ENCODE measurements at places on chromosomes 1 and 21. TPM values are rescaled to one million over a fixed set of nuclear protein-coding genes. Genes with fewer than 3 reads are reported as not detected.

DNA sequence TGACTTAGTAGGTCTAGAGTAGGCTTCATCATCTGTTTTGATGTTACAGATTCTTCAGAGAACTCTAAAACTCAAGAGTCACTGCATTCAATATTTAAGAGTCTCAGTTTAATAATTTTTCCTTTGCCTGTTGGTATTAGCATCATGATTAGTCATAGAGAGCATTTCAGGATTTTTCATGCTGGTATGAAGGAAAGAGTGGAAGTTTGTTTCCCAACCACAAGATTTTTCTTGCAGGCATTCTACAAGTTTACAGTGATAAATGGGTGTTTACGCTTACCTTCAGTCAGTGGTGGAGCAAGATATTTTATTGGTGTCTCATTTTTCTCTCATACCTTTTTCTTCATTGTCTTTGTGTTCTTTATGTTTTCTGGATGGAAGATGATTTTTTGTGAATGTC lies 58.4 kb upstream of the MYOCOS start:
- no peak for DNase-seq

- DNase-seq = no peak
Observed at GRCh38 chr1:180939073-180939710, 26.5 kb downstream of the KIAA1614 start.

DNA sequence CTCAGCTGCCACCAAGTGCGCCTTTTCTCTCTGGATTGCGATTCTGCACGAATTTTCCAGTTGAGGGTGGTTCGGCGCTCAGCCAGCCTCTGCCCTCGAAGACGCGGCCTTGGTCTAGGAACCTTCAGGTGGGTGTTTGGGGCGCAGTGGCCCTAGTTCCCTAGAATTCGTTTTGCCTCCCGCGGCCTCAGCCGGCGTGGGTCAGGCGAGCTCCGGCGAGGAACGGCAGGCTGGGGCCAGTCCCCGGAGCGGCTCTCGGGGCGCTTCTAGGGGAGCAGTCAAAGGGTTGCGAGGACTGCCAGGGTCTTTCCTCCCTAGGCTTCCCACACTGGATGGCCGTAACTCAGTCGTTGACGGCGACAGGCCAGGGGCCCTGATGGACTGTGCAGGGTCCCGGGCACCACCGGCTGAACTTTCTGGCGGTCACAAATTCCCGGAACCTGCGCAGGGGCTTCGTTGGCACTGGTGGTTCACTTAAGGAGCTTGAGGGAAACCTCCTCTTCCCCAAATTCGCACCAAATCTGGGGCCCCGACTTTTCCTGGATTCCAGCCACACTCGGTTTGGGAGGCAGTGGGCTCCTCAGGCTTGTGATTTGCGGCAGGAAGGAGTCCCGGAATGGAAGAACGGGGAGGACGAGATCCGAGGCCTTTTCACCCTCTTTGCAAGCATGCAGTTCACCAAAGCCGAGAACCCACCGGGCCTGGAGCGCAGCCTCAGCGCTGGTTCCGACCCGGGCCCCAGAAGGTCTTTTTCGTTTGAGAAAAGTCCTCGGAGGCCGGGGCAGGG lies 1.2 kb downstream of the DMBX1 start:
- no peak for DNase-seq

DNA sequence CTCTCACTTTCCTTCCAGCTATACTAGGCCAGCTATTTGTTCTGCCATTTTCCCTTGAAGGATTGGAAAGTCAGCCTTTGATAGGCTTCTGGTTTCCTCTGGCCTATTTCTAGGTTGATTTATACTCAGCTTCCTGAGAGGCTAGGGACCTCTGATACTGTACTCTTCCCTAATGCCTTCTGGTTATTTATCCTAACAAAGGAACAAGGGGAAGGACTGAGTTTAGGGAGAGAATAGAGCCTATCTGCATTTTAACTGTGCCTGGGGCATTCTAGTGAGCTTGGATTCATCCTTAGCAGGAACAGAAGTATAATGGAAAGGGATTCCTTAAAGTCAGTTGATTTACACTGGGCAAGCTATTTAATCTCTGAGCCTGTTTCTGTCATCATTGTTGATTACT lies 11.8 kb upstream of the TMEM39B start:
- DNase-seq = no peak

- no peak for DNase-seq
Observed at GRCh38 chr1:115021145-115021544, 8.5 kb upstream of the TSHB start.

- DNase-seq = no peak
Observed at GRCh38 chr1:222546091-222546490, 1.8 kb downstream of the HHIPL2 start.

GRCh38 chr1:65177457-65177856 lies 29.5 kb downstream of the AK4 start:
- no peak for DNase-seq

GRCh38 chr1:170296211-170296610 lies 150.5 kb downstream of the NTMT2 start:
- no peak for DNase-seq

DNA sequence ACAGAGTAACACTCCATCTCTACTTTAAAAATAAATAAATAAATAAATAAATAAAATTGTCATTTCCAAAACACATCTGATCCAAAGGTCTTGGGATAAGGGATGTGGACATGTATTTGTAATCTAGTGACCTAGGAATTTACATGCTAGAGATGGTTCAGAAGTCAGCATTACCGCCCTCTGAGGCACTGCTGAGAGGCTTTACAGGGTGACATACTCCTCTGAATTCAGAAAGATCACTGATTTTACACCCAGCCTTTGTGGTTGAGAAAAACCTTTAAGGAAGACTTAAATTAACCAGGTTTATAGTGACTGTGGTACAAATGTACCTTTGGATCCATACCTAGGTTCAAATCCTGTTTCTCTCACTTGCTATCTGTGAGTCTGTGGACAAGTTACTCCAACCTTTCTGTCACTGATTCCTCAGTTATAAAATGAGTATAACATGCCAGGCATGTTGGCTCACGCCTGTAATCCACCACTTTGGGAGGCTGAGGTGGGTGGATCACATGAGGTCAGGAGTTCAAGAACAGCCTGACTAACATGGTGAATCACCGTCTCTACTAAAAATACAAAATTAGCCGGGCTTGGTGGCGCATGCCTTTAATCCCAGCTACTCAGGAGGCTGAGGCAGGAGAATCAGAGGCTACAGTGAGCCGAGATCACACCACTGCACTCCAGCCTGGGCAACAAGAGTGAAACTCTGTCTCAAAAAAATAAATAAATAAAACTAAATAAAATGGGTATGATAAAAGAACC lies 20.1 kb downstream of the OSBPL9 start:
- no peak for DNase-seq

GRCh38 chr1:116375148-116375886 lies 2.3 kb downstream of the ATP1A1 start:
- no peak for DNase-seq

DNA sequence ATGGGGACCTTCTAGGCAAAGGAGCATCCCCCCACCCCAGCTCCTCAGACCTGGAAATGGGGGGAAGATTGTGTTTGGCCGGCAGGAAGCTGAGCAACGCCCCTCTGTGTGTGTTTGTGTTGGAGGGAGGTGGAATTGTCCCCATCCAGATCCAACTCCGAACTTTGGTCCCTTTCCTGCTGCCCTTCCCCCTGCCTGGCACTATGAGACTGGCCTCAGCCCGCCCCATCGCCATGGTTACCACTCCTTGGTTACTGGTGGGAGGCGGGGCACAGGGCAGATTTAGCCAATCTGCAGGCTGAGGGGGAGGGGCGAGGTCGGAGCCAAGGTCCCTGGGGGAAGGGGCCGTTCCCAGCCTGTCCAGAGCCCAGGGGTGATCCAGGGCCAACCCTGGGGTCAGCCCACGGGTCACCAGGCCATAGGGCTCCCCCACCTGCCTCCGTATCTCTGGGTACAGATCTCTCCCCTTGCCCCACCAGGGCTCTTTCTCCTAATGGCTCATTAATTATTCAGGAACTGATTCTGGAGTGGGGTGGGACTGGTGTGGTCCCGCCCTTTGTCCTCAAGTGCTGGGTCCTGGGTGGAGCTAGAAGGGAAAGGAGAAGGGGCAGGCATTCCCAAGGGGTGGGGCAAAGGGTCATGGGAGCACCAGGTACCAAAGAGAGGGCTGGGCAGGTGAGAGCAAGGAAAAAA lies 15.2 kb downstream of the PTPRF start:
- peak; percentile 92 for DNase-seq

DNA sequence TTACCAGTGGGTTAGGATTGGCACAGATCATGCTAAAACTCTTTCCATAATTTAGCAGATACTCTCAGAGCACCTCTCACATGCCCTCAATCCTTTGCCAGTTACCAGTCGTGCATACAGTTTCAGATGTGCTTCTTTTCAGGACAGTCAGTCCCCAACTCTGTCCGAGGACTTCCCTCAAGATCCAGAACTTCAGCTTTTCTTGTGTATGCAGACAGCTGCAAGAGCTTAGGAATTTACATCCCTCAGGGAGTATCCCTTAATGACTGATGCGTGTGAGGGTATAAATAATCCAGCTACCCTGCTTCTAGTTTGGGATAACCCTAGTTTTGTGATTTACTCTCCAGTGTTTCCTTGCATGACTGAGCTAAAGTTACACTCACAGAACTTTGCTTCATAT lies 393.0 kb upstream of the PLXNA2 start:
- no peak for DNase-seq

GRCh38 chr1:147647796-147648633 lies 22.3 kb downstream of the ACP6 start:
- DNase-seq = no peak

DNA sequence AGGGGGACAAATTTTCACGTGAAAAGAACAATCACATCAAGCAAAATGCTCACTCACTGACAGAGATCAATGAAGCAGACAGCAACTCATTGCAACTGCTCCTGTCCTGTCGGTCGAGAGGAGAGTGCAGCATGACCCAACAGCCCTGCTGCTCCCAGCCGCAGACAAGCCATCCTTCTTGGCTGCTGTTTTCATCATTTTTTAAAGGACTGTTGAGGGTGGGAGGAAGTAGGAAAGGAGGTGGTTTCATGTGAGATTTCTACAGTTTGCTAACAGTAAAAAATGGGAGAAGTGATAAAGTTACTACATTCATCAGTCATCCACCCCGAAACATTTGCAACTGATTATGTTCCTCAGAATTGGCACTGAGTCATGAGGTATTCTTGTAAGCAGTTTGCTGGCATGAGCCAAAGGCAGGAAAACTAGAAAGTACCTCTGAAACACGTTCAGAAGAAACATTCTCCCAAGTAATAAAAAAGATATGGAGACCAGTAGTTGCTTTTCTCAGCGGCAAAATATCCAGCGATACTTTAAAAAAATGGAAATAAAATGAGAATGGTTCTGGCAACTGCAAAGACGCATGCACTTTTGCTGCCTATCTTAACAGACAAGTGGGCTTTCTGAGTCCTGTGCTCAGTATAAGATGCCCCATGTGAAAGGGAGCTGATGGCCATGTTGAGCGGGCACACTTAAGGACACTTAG lies 72.0 kb upstream of the CLDN14 start:
- DNase-seq = no peak

DNA sequence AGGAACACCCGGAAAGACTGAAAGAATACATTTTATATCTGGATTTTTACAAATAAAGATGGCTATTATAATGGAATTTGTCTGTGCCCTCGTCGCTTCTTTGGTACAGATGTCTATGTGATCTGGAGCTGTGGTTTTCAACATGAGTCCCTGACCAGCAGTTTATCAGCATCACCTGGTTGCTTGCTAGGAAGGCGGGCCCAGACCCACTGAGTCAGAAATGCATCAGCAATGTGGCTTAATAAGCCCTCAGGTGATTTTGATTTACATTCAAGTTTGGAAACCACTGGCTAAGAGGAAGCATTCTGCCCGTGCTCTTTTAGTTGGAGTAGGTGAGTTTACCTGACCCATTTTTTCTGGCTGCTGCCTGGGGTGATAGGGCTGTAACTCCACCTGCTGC lies 31.7 kb downstream of the ATP1A1 start:
- no peak for DNase-seq

DNA sequence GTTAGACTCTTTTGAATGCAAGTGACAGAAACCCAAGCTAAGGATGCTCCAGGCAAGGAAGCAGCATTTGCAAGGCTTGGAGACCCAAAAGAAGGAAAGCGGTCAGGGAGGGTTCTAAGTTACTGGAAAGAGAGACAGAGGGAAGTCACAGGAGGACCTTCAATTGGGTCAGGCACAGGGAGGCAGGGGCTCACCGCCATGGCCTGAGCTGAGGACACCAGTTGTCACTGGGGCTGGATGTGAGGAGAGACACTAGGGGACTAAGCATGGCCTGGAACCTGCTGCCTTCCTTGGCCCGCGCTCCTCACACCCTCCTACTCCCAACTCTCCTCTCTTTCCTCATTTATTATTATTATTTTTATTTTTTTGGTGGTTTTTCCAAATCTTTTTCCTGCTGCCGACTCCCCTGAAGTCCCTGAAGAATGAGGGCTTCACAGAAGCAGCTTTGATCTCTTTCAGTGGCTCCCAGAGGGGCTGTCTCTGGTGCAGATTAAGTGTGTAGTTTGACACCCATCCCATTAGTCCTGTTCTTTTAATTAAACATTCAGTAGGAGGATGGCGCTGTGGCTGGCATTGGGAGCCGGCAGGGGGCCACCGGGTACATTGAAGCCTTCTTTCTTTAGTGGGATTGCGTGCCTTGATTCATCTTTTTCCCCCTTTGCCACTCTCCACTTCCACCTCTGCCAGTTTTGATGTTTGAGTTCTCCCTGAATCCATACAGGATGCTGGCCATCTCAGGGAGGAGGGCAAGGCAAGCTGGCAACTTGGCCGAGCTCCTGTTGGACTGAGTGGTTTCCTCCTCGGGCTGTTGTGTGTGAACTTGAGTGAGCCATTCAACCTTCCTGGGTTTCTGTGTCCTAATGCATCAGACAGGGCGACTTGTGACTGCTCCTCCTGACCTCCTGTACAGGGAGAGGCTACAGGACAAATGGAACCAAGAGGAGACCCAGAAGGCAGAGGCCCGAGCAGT lies 59.3 kb downstream of the MDM4 start:
- DNase-seq = no peak

DNA sequence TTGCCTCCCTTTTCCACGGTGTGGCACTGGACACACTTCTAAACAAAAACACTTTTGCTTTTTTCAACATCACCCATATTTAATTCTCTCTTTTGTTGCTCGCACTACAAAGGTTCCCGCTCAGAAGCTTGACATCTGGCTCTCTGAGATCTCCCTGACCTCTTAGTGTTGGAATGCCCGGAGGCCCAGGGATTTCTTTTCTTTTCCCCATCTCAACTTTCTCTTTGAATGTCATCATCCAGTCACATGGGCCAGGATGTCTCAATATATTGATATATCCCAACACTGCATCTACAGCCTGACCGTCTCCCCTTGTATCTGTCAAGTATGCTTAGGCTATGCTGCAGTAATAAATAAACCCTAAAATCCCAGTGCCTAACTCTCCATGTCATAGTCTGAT lies 54.3 kb upstream of the DESI2 start:
- DNase-seq = no peak

The PGBD5 gene
- 72.4 TPM for total RNA-seq

The STUM gene
- 11.0 TPM for total RNA-seq

The PBX1 gene
- 98.7 TPM for total RNA-seq

The LCE1E gene
- total RNA-seq = not detected

The KAZN gene
- total RNA-seq = 7.9 TPM

The GPR157 gene
- 0.76 TPM for total RNA-seq

Measured in glutamatergic neuron (in vitro differentiated cells).